CD8-positive, alpha-beta T cell (primary cell): ENCODE measurements at places on chromosomes 2 and 18. TPM values are rescaled to one million over a fixed set of nuclear protein-coding genes. Genes with fewer than 3 reads are reported as not detected.

Gene LRRTM1
- total RNA-seq: not detected

Gene FBXO48
- 0.30 TPM for total RNA-seq

Gene C2orf15
- 1.3 TPM for total RNA-seq

Gene CNGA3
- not detected for total RNA-seq

Gene C1GALT1C1L
- not detected for total RNA-seq

Gene RAB6C
- not detected for total RNA-seq

Gene AQP12A
- not detected for total RNA-seq

Gene SCN9A
- not detected for total RNA-seq

Gene NT5C1B
- total RNA-seq: not detected

Gene FBXO36
- 1.0 TPM for total RNA-seq

Gene SNED1
- 32.4 TPM for total RNA-seq

Gene CAB39
- 36.4 TPM for total RNA-seq
